Prostate gland (tissue), 2 donors: ENCODE measurements at places on chromosomes 1 and 21.

DNA sequence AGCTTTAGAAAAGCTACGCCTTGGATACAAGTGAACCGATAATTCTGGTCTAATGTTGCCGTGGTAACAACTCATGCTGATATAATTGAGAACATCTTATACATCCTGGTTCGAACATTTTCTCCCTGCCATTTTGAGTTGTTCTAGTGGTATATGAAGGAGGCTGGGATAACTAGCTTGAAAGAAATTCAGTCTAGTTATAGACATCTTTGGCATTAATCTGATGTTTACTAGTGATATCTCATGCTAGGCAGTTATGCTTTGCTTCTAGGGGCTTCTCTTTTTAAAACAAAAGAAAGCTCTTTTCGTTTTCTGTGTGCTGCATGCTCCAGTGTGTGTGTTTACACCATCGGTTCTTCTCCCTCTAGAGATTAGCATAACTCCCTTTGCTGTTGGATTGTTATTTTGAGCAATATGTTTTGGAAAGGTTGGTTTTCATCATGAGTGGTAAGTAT, 20.5 kb downstream of the PRKACB start:
- no peak for DNase-seq
- no peaks in the 10 kb centered on the region for H3K27me3 ChIP-seq
- no peaks in the 10 kb centered on the region for H3K4me1 ChIP-seq
- no peaks in the 10 kb centered on the region for H3K36me3 ChIP-seq

- DNase-seq: no peak
- H3K27ac ChIP-seq: peak overlapping the region; percentile 86
These were observed 1.1 kb downstream of the CGN start for GRCh38 chr1:151512326-151512725.

GRCh38 chr1:241357366-241358340, 648 bp upstream of the RGS7 start:
- H3K27me3 ChIP-seq: no peaks in the 10 kb centered on the region
- DNase-seq: no peak
- no peaks in the 10 kb centered on the region for H3K36me3 ChIP-seq
- no peak overlapping the region for H3K27ac ChIP-seq

- H3K36me3 ChIP-seq: no peaks in the 10 kb centered on the region
- DNase-seq: no peak
- no peak overlapping the region for H3K27ac ChIP-seq
- H3K4me3 ChIP-seq: no peak overlapping the region
These were observed 458.3 kb upstream of the BEND5 start for GRCh38 chr1:49234988-49235387.

DNA sequence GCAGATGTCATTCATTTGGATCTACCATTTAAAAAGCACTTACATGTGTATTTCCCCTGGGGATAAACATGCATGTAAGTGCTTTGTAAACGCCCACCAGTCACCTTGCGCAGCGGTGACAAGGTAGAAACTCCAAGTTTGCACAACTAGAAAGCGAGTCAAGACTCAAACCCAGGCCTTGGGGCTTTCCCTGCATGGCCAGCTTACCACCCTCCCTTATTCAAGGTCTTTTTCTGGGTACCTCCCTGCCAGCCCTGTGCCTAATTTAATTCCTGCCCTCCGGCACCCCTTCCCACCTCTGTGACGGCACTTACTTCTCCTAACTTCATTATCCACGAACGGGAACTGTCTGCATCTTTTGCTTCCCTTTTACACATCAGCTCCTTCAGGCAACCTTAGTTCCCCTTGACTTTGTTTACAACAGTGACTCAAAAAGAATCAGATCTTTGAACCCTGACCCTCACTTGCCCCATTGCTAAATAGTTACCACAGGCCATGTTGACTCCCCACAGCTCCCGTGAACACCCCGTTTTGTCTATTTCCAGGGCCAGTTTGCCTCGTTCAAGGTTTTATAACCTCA, 138.3 kb upstream of the ETS2 start:
- no peaks in the 10 kb centered on the region for H3K4me1 ChIP-seq
- no peaks in the 10 kb centered on the region for H3K27me3 ChIP-seq
- H3K4me3 ChIP-seq: no peak overlapping the region
- H3K27ac ChIP-seq: no peak overlapping the region

GRCh38 chr1:13826591-13826990, 126.6 kb downstream of the PRDM2 start:
- no peak overlapping the region for H3K27ac ChIP-seq
- no peaks in the 10 kb centered on the region for H3K4me1 ChIP-seq
- no peak for DNase-seq
- no peak overlapping the region for H3K4me3 ChIP-seq
